Right atrium auricular region (tissue), 2 donors: ENCODE measurements at places on chromosomes 1 and 21.
A peak's percentile ranks its signal among the peaks of the same experiment; 100 is the strongest.

DNA sequence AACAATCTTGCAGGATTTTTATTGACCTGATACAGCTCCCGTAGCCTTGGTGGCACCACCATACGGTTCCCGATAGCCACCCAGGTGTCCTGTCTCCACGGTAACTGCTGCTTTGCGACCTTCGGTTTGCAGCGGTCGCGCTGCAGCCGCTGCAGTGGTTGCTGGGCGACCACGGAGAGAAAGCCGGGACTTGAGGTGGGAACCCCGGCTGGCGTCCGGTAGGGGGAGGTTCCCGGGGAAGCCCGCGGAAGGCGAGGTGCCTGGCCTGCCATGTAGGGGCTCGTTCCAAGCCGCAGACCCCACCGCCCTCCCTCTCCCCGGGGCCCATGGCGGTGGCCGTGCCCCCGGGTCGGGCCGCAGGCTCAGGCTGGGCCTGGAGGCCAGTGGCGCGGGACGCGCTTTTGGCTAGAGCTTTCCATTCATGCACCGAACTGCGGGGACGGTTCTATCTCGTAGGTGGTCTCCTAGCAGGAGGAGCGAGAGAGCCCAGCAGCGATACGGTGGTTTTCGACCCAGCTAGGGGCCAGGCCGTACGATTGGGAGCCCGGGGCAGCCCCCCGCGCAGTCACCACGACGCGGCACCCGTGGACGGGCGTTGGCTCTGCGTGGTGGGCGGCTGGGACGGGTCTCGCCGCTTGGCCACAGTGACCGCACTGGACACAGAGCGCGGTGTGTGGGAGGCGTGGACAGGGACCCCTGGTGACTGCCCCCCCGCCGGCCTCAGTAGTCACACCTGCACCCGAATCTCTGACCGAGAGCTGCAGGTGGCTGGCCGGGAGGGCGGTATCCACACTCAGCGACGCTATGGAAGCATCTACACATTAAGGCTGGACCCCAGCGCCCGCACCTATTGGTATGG is at the start of gene KLHDC9:
Gene KLHDC9, plus strand, starts transcription at position 152 of the 859 bp plus-strand sequence. Its CDS starts 175 bp downstream, at position 327.
- no peak for DNase-seq

DNA sequence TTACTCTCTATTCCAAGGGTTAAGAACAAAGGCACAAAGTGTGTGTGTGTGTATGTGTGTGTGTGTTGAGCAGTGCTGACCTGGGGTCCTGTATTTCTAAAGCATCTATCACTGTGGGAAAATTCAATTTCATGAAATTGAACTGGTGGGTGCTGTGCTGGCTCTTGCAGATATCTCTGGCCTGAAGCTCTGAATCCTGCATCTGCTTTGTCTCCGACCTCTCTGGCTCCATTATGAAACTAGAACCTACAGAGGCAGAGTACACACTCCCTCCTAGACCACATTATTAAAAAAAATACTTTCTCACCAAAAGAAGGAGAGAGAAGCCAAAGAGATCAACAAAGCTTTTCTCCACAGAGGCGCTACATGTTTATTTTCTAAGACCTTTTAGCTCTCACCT is 88.4 kb upstream of the PDE4B start:
- DNase-seq: no peak

- DNase-seq: no peak
These were observed 129.6 kb downstream of the DPYD start for GRCh38 chr1:97791251-97791650.

DNA sequence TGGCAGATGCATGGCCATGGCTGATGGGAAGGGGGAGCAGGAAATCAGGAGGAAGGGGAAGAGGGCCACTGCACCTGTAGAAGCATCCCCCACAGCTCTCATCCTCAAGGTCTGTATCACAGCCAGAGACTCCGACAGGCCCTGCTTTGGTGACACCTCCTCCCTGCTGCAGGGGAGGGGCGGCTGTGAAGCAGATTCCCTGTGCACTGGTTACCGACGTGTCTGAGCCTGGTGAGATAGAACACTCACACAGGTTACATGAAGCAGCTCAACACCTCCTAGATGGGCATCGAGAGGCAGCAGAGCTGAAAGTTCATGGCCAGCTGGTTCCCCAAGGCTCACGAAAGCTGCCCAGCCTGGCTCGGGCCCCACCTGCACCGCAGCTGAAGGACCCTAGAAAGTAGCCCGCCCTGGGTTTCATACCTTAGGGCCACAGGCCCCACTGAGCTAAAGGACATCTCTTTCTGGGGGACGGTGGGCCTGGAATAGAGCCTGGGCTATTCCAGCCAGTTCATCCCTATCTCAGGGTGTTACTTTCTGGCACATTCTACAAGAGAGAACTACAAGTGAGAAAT is 30.2 kb upstream of the AJAP1 start:
- DNase-seq: no peak

- DNase-seq: no peak
These were observed 6.0 kb downstream of the DYNLT5 start for GRCh38 chr1:66758241-66758755.

DNA sequence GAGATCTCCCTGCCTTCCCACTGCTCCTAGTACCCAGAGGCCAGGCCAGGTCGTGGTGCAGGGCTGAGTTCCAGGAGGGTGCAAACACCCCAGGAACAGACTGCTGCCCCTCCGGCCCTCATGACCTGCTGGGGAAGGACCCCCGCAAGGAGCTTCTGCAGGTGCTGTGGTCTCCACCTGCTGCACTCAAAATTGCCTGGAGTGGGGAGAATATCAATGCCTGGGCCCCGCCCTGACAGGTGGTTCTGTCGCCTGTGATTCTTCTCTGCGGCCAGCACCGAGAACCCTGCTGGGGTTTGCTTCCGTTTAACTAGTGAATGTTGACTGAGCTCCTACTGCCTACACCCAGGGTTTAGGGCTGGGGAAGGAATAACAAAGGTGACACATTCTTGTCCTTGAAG is 2.1 kb upstream of the TFF3 start:
- DNase-seq: peak; percentile 42

GRCh38 chr21:25370311-25370744 is 237.0 kb downstream of the MRPL39 start:
- DNase-seq: no peak

DNA sequence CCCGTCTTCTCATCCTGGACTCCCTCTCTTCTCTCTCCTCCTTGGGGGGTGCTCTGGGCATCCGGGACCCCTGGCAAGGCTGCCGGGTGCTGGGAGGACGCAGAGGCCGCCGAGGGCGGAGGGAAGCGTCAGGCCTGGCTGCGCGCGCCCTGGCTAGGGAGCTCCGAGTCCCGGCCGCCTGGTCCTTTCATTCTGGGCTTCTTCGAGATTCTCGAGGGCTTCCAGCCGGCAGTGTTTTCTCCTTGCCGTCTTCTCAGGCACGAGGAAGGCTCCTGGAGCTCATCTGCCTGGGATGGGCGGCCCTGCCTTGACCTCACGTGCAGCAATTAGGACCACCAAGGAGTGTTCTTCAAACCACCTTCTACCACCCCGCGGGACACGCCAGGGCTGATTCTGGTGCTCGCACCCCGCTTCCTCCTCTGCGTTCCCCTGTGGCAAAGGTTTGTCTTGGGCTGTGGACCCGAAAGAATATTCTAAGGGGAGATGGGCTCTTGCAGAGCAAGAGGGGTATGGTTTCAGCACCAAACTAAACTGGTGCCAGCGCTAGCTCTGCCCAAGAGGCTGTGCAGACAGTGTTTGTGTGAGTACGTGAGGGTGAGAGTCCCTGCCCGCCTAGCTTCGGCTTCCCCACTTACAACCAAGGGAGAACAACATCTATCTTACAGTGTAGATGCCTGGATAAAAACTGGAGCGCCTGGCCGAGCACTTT is 36.5 kb downstream of the PIK3CD start:
- DNase-seq: no peak

DNA sequence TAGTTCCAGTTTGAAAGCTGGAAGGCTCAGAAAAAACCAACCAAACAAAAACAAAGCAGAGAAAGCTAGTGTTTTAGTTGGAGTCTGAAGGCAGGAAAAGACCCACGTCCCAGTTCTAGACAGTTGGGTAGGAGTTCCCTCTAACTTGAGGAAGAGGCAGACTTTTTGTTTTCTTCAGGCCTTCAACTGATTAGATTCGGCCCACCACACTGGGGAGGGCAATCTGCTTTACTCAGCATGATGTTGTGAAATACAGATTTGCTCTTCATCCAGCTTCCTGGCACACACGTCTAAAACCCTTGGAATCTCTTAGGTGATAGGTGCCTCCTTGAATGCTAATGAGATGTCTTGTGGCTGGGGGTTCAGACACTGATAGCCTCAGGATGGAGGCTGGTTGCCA is 49.1 kb upstream of the CSF3R start:
- DNase-seq: no peak

GRCh38 chr1:109930252-109930993 is 19.8 kb downstream of the CSF1 start:
- DNase-seq: no peak

GRCh38 chr1:200336101-200336845 is 73.6 kb downstream of the ZNF281 start:
- DNase-seq: no peak

- no peak for DNase-seq
These were observed 31.1 kb upstream of the MTF1 start for GRCh38 chr1:37890378-37891014.

DNA sequence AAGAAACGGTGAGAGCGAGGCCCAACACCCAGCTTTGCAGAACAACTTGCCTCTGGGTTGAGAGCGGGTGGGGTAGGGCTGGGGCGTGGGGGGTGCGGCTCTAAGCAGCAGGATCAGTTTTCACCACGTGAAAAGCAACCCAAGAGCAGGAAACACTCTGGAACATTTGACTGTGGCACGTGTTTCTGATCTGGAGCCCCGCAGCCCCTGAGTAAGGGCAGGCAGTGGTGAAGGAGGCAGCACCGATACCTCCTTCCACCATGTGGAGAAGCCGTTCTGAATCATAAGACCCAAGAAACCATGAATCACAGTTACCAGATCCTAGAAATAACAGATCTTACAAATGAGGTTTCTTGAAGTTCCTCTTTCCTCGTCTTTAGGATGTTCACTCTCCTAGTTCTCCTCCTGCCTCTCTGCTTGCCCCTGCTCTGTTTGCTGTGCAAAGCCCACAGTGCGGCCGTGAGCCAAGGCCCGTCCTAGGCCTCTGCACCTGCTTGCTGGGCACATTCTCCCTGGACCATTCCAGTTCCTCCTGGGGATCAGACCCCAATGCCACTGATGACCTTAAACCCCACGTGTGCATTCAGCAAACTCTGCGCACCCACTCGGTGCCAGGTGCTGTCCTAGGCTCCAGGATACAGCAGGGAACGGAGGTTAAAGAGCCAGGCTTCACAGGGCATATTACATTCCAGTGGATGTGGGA is 31.9 kb downstream of the SLC1A7 start:
- DNase-seq: no peak

- no peak for DNase-seq
These were observed 117.5 kb downstream of the NAV1 start for GRCh38 chr1:201656311-201657032.

- no peak for DNase-seq
These were observed 14.0 kb downstream of the AHDC1 start for GRCh38 chr1:27589841-27590426.

- no peak for DNase-seq
These were observed 17.4 kb downstream of the ZNF326 start for GRCh38 chr1:90012300-90012699.

DNA sequence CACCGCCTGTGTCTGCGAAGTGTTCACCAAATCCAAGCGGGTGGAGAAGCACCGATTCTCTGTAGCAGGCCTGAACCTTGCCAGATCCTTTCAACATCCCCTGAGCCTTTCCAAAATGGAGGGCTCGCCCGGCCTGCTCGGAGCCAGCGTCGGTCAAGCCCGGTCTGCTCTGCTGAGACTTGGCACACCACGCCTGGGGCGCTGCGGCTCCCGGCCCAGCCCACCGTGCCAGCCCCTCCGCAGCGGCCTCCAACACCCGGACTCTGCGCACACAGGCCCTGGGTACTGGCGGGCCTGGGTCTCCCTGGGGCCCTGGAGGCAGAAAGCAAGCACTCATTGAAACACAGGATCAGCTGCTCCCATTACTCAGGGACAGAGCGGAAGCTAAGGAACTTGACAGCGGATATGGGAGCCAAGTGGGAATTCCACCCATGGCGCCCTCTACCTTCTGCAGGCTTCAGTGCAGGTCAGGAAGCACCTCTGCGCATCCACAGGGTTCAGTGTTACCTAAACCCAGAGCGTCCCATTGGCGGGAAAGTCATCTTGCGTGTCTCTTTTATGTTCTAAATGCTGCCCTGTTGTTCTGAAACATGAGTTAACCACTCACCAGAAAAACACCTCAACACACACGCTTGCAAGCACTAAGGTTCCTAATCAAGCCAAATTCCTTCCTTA is 159.9 kb downstream of the ZBTB18 start:
- no peak for DNase-seq

GRCh38 chr1:151710187-151710840 is 6.3 kb downstream of the CELF3 start:
- no peak for DNase-seq

DNA sequence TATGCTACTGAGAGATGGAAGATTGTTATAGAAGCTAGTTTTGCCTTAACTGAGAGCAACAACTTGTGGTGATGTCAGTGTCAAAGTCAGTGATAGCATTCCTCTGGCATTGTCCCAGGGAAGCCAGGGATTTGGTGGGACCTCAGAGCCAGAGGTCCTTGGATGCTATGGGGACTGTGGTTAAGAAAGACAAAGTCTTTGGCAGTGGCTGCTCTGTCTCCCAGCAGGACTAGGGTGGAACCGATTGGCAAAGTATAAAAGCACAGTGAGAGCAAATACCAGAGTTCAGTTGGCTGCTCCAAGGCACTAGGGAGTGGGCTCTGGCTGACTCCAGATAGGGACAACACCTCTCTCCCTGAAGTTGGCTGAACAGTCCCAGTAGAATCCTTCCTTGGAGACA is 104.8 kb downstream of the GDAP2 start:
- DNase-seq: peak; percentile 75

- DNase-seq: no peak
These were observed 964.2 kb upstream of the ADGRL2 start for GRCh38 chr1:80836505-80836904.

DNA sequence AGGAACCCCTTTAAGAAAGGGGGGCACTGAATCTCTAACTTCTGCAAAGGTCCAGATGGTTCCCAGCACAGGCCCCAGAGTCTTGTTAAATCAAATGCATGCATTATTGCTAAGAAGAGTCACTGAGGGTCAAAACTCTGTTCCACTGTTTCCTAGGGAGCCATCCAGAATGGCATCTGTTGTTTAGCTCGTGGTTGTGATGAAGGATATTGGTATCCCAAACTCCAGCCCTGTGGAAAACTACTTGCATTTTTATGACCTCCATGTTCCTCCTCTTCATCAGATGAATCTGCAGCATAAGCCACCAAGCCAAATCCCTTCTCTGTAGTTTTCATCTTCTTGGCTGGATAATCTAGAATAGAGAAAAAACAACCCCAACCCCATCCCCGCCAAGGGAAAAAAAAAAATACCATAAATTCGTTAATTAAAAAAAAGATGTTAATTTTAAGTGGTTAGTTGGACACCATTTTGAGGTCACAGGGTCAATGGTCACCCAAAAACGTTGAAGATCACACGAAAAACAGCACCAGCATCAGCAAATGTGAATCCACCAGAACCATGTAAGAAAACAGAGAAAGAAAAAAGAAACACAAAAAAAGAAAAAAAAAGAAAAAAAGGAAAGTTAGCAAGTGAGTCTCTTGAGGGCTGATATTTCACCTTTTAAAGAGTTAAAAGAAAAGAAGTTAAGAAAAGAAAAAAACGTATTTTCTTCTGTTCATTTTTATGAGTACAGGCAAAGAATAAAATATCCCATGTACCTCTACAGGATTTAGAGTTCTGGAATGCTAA is 3.0 kb upstream of the RIT1 start:
- no peak for DNase-seq
